Breast epithelium (tissue), 4 donors: ENCODE measurements at places on chromosomes 4 and X.

- no peak for DNase-seq
These were observed 21.8 kb downstream of the RPS6KA3 start for GRCh38 chrX:20244931-20245330.

DNA sequence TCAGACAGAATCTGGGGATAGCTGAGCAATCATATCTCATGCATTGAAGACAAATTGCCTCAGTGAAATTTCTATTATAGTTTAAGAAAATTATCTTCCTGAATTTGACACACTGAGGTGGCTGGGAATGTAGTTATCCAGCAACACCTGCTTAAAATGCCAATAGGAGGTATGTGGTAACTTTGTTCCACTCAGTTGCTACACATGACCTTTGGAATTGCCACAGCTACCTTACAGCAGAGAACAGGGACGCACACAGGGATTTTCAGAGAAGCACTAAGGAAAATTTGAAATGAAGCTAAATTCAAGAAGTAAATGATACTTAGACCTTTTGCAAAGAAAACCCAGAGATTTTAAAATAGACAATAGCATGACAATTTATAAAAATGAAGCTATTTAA is 264.6 kb downstream of the IL1RAPL1 start:
- DNase-seq: no peak

DNA sequence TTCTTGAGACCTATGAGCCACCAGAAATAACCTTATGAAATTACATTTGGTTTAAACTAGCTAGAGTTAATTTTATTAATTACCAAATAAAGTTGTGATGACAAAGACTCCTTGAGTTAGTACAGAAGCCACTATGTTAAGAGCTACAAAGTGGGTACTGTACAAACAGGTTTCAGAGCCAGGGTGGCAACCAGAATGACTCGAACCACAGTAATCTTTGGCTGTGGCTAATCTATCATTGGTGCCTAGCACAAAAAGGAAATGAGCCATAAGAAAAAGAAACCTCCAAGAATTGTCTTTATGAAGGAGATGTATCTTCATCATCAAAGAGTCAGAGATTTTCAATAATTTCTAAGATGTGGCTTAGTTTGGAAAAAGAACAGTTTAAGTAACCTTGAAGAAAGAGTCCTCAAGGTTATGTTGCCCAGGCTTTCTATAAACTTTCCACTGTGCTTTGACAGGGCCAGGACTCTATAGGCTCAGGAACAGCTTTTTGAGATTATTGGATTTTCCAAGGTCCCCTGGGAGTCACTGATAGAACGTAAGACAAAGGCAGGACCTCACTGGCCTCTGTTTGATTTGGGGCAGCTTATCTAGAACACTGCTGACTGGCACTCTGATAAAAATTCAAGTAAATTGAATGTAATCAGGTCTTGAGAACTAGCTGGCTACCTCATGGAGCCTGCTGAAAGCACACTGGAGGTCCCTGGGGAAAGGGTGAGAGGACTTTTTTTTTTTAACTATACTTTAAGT is 777.7 kb downstream of the STIM2 start:
- no peak for DNase-seq

GRCh38 chr4:149343614-149344013 is 472.0 kb downstream of the IQCM start:
- DNase-seq: no peak

DNA sequence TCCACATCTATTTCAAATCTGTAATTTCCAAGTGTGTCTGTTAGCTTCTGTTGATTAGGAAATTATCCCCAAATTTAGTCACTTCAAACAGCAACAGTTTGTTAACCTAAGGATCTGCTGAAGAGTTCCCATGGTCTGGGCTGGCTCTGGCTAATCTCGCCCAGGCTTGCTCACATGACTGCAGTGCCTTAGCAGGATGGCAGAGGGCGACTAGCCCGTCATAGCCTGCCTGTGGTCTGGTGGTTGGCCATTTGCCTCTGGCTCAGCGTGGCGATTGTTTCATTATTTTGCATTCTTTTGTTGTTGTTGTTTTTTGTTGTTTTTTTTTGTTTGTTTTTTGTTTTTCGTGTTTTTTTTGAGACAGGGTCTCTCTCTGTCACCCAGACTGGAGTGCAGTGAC is 264.0 kb downstream of the TRIML1 start:
- no peak for DNase-seq

- no peak for DNase-seq
These were observed 756.4 kb upstream of the IGFBP7 start for GRCh38 chr4:57866468-57867171.
